Naive B cell (primary cell): ENCODE measurements at places on chromosomes 12 and 14.

DNA sequence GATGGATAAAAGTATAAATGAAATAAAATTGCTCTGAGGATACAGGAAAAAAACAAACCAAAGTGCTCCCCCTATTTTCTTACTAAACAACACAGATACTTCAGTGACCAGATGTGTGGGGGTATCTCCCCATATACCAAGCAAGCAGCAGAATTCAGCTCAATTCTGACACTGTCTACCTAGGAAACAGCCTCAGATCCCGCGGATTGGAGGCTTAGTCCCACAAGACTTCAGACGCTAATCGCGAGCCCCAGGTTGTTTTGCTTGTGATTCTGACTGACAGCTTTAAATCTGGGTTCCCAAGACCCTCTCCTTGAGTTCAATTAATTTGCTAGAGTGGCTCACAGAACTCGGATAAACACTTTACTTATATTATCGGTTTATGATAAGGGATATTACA lies 17.3 kb downstream of the NFKBIA start:
- H3K27me3 ChIP-seq, result no peaks in the 10 kb centered on the region
- H3K4me3 ChIP-seq, result no peak overlapping the region
- peak overlapping the region; percentile 35 for H3K27ac ChIP-seq

DNA sequence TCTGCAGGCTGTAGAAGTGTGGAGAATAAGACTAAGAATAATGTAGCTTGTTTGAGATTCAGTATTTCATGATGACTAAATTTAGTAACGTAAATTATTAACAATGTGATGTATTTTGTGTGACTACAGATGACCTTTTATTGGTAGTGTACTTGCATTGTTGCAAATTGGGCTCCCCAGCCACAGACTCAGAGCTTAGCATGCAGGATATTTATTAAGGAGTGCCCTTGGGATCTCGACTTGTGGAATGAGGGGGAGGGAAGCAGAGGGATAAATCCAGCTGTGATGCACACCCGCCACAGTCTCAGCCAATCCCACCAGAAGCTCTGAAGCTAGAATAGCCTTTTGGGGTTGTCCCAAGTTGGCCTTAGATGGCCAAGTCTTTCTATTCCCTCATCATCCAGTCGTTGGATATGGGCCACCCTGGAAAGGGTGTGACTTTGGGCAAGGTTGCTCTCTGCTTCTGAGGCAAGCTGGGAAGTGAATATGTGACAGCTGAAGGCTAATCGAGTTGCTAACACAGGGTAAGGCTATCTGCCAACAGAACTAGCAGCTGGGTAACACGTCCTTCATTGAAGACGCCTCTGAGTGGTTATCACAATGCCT lies 42.1 kb upstream of the USP44 start:
- no peak for DNase-seq
- no peaks in the 10 kb centered on the region for H3K36me3 ChIP-seq
- peaks cover 9% of the 10 kb centered on the region for H3K27me3 ChIP-seq
- no peak overlapping the region for H3K4me3 ChIP-seq

DNA sequence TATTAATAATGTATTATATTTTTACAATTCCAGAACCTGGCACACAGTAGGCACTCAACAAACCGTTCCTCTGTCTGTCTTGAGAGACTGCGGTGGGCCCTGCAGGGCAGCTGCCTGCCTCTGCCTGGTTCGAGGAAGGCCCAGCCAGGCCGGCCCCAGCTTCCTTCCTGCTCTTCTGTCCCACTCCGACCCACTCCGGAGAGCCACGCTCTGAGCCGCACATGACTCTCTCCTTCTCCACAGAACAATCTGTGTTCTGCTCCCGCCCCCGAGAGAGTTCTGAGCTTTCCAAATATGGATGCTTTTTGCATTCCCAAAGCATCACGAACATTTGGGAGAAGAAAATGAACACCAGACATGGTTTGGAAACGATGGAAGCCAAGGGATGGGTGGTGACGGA lies 57.3 kb downstream of the TTC7B start:
- peak overlapping the region; percentile 95 for H3K27ac ChIP-seq
- peaks cover 17% of the 10 kb centered on the region for H3K4me1 ChIP-seq
- H3K27me3 ChIP-seq, result peaks cover 13% of the 10 kb centered on the region
- peak; percentile 10 for DNase-seq
- peak overlapping the region; percentile 82 for H3K4me3 ChIP-seq

- no peak for DNase-seq
- no peak overlapping the region for H3K27ac ChIP-seq
- no peak overlapping the region for H3K4me3 ChIP-seq
- H3K36me3 ChIP-seq, result no peaks in the 10 kb centered on the region
- no peaks in the 10 kb centered on the region for H3K4me1 ChIP-seq
Observed at GRCh38 chr14:22656945-22657731, 13.0 kb upstream of the OR6J1 start.

DNA sequence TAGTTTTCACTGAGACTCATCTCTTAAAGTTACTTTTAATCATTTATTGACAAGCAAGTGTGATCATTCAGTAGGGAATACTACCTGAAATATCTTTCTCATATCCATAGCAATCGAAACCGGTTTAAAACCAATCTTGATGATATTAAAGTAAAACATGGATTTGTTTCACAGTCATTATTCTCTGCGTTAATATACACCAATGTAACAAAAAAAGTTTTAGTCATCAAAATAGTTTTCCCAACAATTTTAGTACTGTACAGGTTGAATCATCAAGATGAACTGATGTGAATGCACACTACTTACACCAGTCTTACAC lies 137.0 kb upstream of the KRAS start:
- H3K4me1 ChIP-seq, result peaks cover 33% of the 10 kb centered on the region
- H3K36me3 ChIP-seq, result no peaks in the 10 kb centered on the region
- H3K4me3 ChIP-seq, result peak overlapping the region; percentile 81
- H3K27me3 ChIP-seq, result no peaks in the 10 kb centered on the region
- no peak for DNase-seq

- no peak overlapping the region for H3K4me3 ChIP-seq
- H3K4me1 ChIP-seq, result peaks cover 18% of the 10 kb centered on the region
- no peaks in the 10 kb centered on the region for H3K36me3 ChIP-seq
- DNase-seq, result no peak
Observed at GRCh38 chr12:52865090-52865944, 16.5 kb upstream of the KRT78 start.

DNA sequence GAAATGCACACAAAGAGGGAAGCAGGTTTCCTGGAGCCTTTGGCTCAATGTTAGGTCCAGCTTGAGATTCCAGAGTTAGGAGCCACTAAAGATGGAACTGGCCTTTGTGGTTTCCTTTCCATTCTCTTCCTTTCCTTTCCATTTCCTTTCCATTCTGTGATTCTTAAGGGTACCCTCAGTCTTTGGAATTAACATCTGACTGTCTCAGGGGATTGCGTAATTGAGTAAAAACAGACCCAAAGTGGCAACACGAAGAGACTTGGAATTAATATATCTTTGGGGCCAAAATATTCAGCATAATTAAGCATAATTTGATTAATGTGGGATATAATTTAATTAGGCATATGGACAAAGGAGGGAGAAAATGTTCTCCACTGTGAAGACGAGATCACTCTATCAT lies 205.6 kb downstream of the CRADD start:
- H3K36me3 ChIP-seq, result peaks cover 18% of the 10 kb centered on the region
- H3K27ac ChIP-seq, result no peak overlapping the region
- H3K4me3 ChIP-seq, result no peak overlapping the region
- no peaks in the 10 kb centered on the region for H3K4me1 ChIP-seq
- no peak for DNase-seq

GRCh38 chr14:94697773-94698556 lies 71.9 kb downstream of the GSC start:
- peaks cover 17% of the 10 kb centered on the region for H3K27me3 ChIP-seq
- DNase-seq, result no peak
- H3K4me3 ChIP-seq, result no peak overlapping the region
- no peaks in the 10 kb centered on the region for H3K4me1 ChIP-seq

- peaks cover 43% of the 10 kb centered on the region for H3K4me1 ChIP-seq
- peaks cover 11% of the 10 kb centered on the region for H3K36me3 ChIP-seq
- H3K4me3 ChIP-seq, result peak overlapping the region; percentile 91
- no peaks in the 10 kb centered on the region for H3K27me3 ChIP-seq
- peak overlapping the region; percentile 92 for H3K27ac ChIP-seq
Observed at GRCh38 chr12:113333877-113334785, 778 bp downstream of the SLC8B1 start.

- no peak overlapping the region for H3K4me3 ChIP-seq
- H3K36me3 ChIP-seq, result no peaks in the 10 kb centered on the region
- H3K27me3 ChIP-seq, result no peaks in the 10 kb centered on the region
- peaks cover 9% of the 10 kb centered on the region for H3K4me1 ChIP-seq
Observed at GRCh38 chr14:86091811-86092210, 561.9 kb downstream of the FLRT2 start.

DNA sequence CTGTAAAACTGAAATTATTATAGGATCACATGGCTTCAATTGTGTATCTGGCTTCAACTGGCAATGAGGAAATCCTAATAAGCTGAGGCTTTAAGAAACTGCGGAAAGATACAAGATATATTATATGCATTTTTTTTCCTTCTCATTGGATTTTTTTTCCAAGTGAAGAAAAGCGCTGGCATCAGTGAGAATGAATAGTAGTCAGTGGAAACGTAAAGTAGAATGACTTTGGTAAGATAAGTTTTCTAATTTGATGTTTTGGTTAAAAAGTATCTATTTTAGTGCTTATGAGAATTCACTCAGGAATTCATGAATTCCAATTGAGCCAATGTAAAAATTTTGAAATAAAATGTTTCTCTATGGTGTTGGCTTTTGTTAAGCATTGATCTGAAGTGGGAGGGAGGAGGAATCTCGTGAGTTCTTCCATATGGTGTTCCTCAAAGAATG lies 173.5 kb upstream of the FRMD6 start:
- no peak overlapping the region for H3K4me3 ChIP-seq
- no peaks in the 10 kb centered on the region for H3K36me3 ChIP-seq
- no peaks in the 10 kb centered on the region for H3K4me1 ChIP-seq
- DNase-seq, result no peak
- peaks cover 21% of the 10 kb centered on the region for H3K27me3 ChIP-seq

GRCh38 chr14:71712478-71712877 lies 219.8 kb upstream of the RGS6 start:
- H3K4me3 ChIP-seq, result no peak overlapping the region
- DNase-seq, result no peak
- no peaks in the 10 kb centered on the region for H3K4me1 ChIP-seq
- peaks cover 23% of the 10 kb centered on the region for H3K36me3 ChIP-seq

GRCh38 chr14:102415671-102416070 lies 52.9 kb downstream of the TECPR2 start:
- no peaks in the 10 kb centered on the region for H3K27me3 ChIP-seq
- H3K4me1 ChIP-seq, result no peaks in the 10 kb centered on the region
- no peaks in the 10 kb centered on the region for H3K36me3 ChIP-seq
- H3K4me3 ChIP-seq, result no peak overlapping the region
- DNase-seq, result no peak

- no peaks in the 10 kb centered on the region for H3K4me1 ChIP-seq
- no peak overlapping the region for H3K4me3 ChIP-seq
- H3K36me3 ChIP-seq, result no peaks in the 10 kb centered on the region
- DNase-seq, result no peak
Observed at GRCh38 chr12:88952562-88952942, 372.3 kb upstream of the KITLG start.

- peaks cover 9% of the 10 kb centered on the region for H3K36me3 ChIP-seq
- H3K27ac ChIP-seq, result peak overlapping the region; percentile 24
- no peak overlapping the region for H3K4me3 ChIP-seq
- H3K4me1 ChIP-seq, result no peaks in the 10 kb centered on the region
Observed at GRCh38 chr14:74202113-74202512, 37.1 kb upstream of the VSX2 start.

DNA sequence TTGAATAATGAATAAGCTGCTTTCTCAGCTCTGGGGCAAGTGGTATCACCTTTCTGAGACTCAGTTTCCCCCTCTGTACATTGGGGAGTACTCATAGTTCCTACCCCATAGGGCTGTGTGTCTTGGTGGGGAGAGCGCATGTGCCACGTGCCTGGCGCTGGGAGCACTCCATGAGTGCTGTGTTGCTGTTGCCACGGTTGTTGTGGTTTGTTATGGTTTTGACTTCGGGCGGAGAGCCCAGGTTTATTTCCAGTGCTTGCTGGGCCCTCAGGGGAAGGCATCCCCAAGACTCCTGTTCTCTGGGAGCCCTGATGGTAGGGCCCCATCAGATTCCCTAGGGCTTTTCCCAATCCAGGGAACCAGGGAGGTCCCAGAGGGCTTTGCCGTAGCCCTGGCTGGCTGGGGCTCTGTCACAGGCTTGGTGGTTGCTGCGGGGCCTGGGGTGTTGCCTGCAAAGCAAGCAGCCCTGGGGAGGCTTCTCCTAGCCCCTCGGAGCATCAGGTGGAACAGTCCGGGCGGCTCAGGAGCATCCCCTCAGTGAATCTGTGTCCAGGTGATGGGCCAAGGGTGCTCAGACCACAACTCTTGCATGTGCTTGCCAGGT lies 18.6 kb downstream of the SH2B3 start:
- peak overlapping the region; percentile 98 for H3K27ac ChIP-seq
- H3K36me3 ChIP-seq, result no peaks in the 10 kb centered on the region
- no peaks in the 10 kb centered on the region for H3K27me3 ChIP-seq
- H3K4me3 ChIP-seq, result no peak overlapping the region
- peaks cover 48% of the 10 kb centered on the region for H3K4me1 ChIP-seq

- no peak overlapping the region for H3K4me3 ChIP-seq
- H3K36me3 ChIP-seq, result peaks cover under 1% of the 10 kb centered on the region
- no peak for DNase-seq
- H3K27me3 ChIP-seq, result peaks cover 74% of the 10 kb centered on the region
- no peak overlapping the region for H3K27ac ChIP-seq
Observed at GRCh38 chr14:104135121-104135903, 3.1 kb upstream of the KIF26A start.

DNA sequence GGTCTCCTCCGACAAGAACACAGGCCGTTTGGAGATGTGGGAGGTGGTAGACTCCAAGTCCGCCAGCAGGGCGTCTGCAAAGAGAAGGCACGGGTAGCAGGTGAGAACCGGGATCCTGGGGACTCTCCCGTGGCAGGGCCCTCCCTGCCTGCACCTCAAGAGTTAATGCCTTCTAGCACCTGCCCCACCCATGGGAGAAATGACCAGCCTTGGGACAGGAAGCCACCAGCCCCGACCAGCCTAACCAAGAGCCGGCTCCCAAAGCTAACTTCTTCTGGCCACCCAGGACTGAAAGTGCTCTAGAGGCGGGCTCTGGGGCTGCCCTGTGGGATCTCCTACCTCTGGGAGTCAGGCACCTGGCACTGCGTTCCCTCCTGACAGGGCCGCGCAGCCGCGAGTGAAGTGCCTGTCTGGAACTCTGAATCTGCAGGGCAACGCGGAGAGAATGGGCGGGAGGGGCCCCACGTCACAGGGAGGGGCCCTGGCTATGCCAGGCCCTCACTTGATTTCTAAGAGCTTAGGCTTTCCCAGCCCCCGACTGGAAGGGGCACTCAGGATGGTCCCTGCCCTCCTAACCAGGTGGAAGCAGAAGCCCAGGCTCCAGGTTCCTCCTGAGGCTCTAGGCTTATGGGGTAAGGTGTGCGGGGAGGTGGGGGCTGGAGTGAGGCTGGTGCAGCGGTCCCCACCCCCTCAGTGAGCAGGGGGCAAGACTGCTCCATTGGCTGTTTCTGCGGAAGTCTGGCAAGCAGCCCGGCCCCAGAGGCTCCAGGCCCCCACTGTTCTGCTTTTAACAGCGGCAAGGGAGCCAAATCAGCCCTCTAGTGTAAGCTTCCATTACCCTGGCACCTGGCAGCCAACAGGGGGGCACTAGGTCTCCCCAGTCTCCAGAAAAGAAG lies 23.6 kb upstream of the RPLP0 start:
- H3K4me3 ChIP-seq, result peak overlapping the region; percentile 52
- no peak overlapping the region for H3K27ac ChIP-seq
- H3K27me3 ChIP-seq, result peaks cover 29% of the 10 kb centered on the region
- H3K4me1 ChIP-seq, result peaks cover 30% of the 10 kb centered on the region
- DNase-seq, result peak; percentile 23
